Activated gamma-delta T cell (primary cell): ENCODE measurements at places on chromosomes 1 and 21.

DNA sequence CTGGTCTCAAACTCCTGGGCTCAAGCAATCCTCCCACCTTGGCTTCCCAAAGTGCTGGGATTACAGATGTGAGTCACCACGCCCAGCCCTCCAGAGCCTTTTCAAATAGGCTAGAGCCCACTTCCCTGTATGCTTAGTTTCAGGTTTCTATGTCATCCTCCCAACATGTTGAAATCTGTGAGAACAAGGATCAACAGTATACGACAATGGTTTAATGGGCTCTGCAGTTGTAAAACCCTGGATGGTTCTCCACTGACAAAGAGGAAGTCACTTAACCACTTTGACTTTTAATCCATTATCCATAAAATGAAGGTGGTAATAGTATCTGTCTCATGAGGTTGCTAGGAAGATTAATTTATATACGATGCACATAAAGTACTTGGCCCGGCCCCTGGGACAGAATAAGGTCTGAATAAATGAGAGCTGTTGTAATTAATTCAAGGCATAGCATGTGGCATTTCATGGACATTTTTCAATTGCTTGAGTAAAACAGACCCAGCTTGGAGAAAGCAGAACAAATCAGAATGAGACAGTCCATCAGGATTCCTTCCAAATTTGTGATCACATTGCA is 113.9 kb upstream of the ZNF648 start:
- no peak for DNase-seq

DNA sequence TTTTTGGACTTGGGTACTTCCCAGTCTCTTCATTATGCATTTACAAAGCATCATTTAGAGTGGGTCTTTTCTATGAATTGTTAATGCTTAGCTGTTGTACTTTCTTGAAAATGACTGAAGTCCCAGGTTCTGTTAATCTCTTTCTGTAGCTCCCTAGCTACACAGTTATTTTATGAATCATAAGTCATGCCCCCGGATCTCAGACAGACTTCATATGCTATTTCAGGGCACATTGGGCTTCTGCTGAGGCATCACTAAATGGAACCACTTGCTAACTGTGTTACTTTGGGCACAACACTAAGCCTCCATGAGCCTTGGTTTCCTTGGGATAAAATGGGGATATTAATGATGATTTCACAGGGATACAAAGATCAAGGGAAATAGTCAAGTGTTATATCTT is 55.5 kb upstream of the RBM15 start:
- no peak for DNase-seq

GRCh38 chr1:55912438-55912837 is 666.9 kb downstream of the PLPP3 start:
- no peak for DNase-seq

DNA sequence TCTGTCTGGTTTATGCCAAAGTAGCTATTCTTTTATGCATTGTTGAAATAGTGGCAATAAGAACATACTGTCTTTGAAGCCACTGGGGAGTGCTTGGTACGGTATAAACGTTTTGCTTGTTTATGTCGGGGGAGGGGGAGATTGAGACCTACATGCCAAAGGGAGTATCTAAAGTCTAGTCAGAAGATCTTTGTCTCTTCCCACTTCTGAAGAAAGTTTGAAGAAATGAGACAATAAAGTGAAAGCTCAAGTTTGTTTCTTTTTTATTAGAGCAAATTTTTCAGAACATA is 6.8 kb downstream of the AKIRIN1 start:
- no peak for DNase-seq

DNA sequence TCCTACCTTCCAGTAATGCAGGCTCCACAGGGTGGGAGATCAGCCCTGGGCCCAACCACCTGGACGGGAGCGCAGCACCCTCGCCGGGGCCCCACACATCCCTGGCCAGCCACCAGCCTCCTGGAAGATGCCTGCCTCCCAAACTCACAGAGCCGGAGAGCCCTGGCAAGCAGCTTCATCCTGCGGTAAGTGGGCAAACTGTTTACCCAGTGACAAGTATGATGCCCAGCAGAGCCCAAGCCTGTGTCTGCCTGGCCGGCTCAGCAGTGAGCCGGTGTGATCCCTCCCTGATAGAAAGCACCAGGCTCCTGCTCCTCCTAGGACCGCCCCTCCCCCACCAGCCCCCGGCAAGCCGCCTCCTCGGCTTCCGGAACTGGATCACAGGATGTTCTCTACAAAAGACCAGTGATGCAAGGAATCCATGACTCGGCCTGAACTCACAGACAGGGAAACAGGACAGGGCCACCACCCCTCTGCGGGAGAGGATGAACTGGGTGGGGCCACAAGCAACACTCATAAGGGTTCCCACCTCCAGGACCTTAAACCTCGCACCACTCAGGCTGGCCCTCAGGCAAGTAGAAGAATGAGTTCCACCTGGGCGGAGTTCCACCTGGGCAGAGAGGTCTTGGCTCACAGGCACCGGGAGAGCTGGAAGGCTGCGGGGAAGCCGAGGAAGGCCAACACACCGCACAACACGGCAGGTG is 7.9 kb downstream of the ACOT7 start:
- no peak for DNase-seq

DNA sequence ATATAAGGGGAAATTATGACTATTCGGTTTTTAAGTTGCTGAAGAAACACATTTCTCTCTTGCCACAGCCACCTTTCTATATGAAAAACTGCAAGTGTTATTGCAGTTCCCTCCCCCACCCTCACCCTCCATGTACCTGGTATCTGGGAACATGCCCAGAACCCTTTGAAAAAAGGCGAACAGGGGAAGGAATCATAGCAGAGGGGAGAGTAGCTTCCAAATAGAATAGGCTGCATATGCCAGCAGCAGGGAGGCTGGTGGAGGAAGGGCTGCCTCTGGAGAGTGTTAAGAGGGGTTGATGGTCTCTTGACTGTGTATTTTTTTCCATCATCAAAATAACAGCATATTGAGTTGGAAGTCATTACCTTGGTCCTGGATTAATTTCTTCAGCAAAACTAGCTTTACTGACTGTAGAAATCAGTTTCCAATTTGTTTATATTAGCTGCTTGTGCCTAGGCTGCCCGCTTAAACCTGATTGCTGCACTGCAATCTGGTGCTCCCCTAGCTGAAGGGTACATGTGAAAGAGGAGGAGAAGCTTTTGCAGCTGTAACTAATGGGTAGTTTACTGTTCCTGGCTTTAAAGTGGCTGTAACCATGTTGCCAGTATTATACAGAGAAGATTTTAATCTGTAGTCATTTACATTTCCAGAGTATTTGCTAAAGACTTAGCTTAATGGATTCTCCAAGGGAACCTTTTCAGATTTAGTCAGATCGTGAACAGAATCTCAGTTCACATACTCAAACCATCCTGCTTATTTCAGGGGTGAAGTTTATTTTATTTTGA is 22.7 kb downstream of the AHCYL1 start:
- DNase-seq = no peak

DNA sequence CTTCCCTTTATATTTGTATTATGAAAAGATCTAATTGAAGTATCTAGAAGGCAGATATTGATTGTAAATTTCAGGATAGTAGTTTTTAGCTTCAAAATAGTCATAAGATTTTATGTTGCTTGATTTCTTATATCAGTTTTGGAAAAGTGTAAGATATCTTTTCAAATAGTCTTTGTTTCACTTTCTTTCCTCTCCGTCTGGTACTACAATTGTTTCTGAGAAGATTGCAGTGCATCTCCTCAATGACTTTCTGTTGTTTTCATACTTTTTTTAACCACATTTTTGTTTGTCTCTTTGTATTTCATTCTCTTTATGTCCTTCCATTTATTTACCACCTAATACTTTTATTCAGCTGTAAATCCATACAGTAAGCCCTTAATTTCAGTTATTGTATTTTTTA is 964.6 kb upstream of the B3GALT2 start:
- no peak for DNase-seq

DNA sequence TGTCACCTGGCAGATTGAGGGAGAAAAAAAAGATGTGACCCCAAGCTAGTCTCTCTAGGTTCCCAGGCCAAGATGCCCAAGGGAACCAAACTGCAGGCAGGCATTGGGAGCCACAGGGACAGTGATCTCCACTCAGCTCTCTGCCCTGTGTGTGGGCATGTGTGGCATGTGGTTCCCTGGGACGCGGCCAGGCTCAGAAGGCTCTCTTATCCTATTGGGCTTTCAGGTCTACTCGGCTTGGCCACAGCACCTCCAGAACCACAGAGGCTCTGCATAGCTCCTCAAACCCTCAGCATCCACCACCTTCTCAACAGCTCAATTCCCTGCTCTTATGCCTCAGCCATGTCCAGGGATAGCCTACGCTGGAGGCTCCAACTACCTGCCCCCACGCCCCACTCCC is 22.0 kb downstream of the IQGAP3 start:
- DNase-seq = no peak

DNA sequence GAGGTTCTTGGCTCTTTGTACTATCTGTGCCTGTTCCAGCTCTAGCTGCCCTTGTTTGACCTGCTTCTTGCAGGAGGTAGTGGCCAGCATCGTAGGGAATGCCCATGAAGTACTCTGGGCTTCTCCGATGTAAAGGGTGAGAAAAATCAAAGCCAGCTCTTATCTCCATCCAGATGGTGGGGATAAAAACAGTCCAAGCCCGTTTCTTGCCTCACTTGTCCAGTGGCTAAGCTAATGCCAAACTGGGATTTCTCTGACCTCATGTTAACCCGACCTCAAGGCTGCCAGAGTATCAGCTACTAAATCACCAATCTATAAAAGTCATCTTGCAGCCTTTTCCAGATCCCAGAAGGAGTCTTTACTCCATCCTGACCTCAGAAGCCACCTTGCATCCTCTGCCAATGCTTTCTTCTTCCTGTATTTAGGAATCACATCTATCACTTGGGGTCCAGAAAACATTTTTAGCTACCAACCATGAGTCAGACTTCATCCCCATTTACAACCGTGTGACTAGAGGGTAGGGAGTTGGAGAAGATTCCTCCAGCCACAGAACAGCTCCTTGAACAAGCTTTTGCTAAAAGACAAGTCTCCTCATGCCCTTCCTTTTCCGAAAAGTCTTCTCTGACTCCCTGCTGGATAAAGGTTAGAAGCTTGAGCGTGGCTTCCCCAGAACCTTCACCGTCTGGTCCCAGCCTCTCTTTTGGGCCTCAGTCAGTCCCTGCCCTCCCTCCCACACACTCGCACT is 35.9 kb downstream of the KCNC4 start:
- DNase-seq = no peak

- no peak for DNase-seq
Measured at GRCh38 chr1:87424541-87424940, 95.9 kb downstream of the LMO4 start.

- DNase-seq = no peak
Measured at GRCh38 chr21:43015906-43016540, 41.7 kb downstream of the PKNOX1 start.

GRCh38 chr1:89670163-89670562 is 37.2 kb downstream of the LRRC8C start:
- no peak for DNase-seq

DNA sequence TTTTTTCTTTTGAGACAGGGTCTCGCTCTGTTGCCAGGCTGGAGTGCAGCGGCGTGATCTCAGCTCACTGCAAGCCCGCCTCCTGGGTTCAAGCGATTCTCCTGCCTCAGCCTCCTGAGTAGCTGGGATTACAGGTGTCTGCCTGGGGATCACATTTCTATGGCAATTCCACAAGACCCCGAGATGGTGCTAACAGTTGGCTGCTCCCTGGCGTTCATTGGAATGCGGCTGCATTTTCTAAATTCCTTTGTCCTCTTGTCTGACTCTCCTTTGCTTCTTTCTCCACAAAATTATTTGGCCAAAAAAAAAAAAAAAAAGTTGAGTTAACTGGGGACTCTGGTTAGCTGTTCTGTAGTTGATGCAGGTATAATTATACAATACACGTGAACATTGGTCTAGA is 176.4 kb downstream of the ETS2 start:
- no peak for DNase-seq

DNA sequence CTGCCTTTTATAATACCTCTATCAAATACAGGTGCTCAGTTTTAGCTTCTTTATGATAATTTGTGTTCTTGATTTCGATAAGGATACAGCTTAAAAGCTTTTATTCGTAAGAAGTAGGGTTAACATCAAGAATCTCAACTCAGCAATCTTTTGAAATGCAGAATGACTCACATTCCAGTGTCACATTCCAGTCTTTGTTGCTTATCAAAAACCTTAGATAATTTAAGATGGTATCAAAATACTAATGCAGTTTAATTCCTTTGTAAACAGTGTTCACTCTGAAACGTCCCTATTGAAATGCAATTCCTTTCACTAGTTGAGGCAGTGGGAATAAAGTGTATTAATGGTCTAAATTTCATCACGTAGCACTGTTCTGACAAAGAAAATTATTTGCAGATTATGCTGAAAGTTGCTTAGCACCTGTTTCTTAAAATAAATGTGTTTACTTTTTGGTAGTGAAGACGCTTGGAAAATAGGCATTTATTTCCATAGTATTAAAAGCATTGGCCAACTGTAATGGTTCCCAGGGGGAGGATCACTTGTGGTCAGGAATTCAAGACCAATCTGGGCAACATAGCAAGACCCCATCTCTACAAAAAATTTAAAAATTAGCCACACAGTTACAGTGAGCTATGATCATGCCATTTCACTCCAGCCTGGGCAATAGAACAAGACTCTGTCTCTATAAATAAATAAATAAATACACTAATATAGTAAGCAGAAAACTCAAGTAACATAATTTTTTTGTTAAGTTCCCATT is 10.1 kb upstream of the CNN3 start:
- DNase-seq = no peak

- DNase-seq = no peak
Measured at GRCh38 chr1:44024903-44025525, 6.2 kb downstream of the SLC6A9 start.

GRCh38 chr1:220775240-220775853 is 11.4 kb upstream of the MTARC1 start:
- no peak for DNase-seq

- no peak for DNase-seq
Measured at GRCh38 chr1:219277304-219278105, 103.8 kb downstream of the LYPLAL1 start.

GRCh38 chr1:8754993-8755392 is 62.4 kb downstream of the RERE start:
- no peak for DNase-seq

DNA sequence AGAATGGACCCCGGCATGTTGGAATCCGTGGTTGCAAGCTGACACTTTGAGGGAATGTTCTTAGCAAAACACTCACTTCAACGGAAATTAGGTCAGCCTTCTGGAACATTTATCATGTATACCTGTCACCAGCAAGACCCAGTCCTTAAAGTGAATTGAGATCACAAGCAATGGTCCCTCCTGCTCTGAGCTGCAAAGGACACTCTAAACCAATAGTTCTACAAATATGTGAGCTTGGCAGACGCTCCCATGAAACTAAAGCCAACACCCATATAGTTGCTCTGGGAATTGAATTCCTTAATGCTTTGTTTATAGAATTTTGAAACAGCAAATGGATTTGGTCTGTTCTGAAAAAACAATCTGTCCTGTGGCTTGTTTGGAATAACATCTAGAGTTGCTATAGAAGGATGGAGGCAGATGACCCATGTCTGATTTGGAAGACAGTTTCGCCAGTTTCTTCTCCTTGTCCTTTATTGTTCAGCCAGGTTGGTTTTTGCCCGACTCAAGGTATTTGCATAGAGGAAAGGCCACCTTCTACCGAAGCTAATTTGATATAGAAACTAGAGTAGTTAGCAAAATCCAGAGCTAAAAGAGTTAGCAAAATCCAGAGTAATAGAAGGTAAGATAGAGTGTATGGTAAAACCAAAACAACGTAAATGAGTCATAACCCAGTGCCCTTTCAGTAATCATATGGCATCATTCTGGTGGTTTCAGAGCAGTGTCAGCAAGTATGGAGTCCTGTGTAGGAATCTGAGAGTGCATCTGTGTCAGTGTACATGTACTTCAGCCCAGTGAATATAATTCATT is 236.2 kb downstream of the NFIA start:
- DNase-seq = no peak

GRCh38 chr1:242468784-242469183 is 55.7 kb downstream of the PLD5 start:
- DNase-seq = no peak
